ENCODE measurements at places on chromosomes 6 and 20.

GRCh38 chr6:87115402-87116135 lies 20.7 kb upstream of the CGA start:
- H3K27me3 ChIP-seq, result peaks cover 60% of the 10 kb centered on the region
- DNase-seq, result no peak
- H3K27ac ChIP-seq, result no peak overlapping the region

GRCh38 chr20:47124181-47124717 lies 229.6 kb downstream of the EYA2 start:
- H3K4me1 ChIP-seq, result peaks cover 34% of the 10 kb centered on the region
- no peak for DNase-seq
- H3K27me3 ChIP-seq, result peaks cover 4% of the 10 kb centered on the region

DNA sequence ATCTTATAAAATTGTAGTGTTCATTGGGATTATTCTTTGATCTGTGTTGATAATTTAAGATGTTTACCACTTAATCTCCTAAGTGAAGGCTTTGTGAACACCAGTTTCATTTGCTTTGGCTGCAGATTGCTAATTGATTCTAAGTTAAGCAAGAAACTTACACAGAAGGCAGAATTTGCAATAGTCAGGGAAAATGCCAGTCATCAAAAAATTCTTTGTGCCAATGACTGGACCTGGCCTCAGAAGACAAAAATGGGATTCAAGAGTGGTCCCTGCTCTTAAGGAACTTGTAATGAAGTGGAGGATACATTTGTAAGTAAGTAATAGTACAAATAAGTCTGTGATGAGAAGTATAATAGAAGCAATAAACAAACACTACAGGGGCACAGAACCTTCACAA lies 63.3 kb upstream of the EXOC2 start:
- H3K4me3 ChIP-seq, result no peak overlapping the region
- H3K27ac ChIP-seq, result no peak overlapping the region
- peaks cover 2% of the 10 kb centered on the region for H3K4me1 ChIP-seq
- H3K36me3 ChIP-seq, result no peaks in the 10 kb centered on the region
- no peaks in the 10 kb centered on the region for H3K27me3 ChIP-seq

DNA sequence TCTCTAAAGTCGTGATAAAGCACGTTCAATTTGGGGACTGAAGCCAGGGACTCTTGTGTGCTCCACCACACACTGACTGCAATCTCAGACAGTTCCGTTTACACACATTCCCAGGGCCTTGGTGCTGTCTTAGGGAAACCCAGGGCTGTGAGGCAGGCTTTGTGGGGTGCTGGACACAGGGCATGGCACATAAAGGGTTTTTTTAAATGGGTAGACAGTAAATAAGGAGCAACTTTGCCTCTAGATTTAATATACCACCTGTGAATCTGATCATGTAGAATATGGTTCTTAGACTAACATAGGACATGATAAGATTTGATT lies 2.3 kb downstream of the ENTPD6 start:
- no peak for DNase-seq
- H3K4me1 ChIP-seq, result peaks cover 50% of the 10 kb centered on the region
- H3K36me3 ChIP-seq, result peaks cover 9% of the 10 kb centered on the region
- H3K27me3 ChIP-seq, result no peaks in the 10 kb centered on the region
- H3K27ac ChIP-seq, result peak overlapping the region; percentile 2

GRCh38 chr20:5859608-5860007 lies 90.7 kb downstream of the TRMT6 start:
- DNase-seq, result no peak
- no peaks in the 10 kb centered on the region for H3K27me3 ChIP-seq
- H3K36me3 ChIP-seq, result no peaks in the 10 kb centered on the region
- no peak overlapping the region for H3K4me3 ChIP-seq
- H3K27ac ChIP-seq, result no peak overlapping the region

DNA sequence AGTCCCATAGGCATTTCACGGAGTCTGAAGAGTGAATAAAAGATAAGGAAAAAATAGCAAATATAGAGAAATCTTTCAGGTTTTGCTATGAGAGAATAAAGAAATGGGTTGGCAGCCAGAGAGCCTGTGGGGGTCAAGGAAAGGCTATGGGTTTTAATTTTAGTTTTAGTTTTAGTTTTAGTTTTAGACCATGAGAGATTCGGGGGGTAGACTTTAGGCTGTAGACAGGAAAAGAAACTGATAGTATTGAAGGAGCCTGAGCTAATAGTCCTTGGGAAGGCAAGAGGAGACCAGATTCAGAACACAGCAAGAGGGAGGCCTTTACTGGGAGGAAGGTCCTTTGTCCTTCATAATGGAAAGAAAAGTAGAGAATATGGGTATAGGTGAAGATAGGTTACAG lies 19.3 kb downstream of the DOP1A start:
- no peaks in the 10 kb centered on the region for H3K4me1 ChIP-seq
- H3K36me3 ChIP-seq, result peaks cover 9% of the 10 kb centered on the region
- no peak overlapping the region for H3K4me3 ChIP-seq
- no peak overlapping the region for H3K27ac ChIP-seq
- no peaks in the 10 kb centered on the region for H3K27me3 ChIP-seq

DNA sequence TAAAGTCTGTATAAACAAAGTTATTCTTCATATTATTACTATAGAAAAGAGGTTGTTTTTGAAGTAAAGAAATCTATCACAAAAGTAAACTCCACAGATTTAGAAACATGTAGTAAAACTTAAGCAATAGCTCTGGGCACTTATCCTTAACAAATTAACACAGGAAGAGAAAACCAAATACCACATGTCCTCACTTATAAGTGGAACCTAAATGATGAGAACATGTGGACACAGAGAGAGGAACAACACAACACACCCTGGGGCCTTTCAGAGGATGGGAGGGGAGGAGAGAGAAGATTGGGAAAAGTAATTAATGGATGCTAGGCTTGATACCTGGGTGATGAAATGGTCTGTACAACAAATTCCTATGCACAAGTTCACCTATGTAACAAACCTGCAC lies 57.2 kb downstream of the C6orf58 start:
- no peak overlapping the region for H3K4me3 ChIP-seq
- no peak overlapping the region for H3K27ac ChIP-seq
- no peaks in the 10 kb centered on the region for H3K4me1 ChIP-seq
- peaks cover 18% of the 10 kb centered on the region for H3K27me3 ChIP-seq
- no peaks in the 10 kb centered on the region for H3K36me3 ChIP-seq
- no peak for DNase-seq

DNA sequence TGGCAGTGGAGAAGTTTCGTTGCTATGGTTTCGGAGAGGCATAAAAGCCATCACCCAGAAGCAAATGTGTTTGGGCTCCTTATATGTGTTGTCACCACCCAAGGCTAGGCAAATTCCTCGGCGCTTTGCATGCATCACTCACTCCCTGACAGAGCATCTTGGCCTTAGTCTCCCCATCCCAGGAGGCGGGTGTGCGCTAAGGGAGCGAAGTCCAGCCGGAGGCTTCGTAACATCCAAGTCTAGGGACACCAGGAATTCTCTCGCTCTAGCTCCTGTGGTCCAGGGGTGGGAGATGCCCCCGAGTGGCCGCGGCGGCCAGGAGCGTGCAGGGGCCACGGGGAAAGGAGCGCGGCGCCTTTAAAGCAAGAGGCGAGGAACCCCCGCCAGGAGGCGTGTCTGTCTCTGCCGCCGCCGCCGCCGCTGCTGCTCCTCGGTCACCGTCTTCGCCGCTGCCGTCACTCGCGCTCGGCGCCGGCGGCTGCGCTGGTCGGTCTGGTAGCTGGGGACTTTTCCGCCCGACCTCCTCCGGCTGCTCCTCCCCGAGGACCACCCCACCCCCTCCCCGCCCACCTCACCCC lies at the start of gene GRIK2:
GRIK2 (plus strand) TSS at position 458 of the 578 bp plus-strand sequence.
- no peaks in the 10 kb centered on the region for H3K27me3 ChIP-seq
- peaks cover 31% of the 10 kb centered on the region for H3K4me1 ChIP-seq
- no peaks in the 10 kb centered on the region for H3K36me3 ChIP-seq
- peak within 1 kb of the TSS; percentile 77 for H3K27ac ChIP-seq
- DNase-seq, result peak; percentile 87
- H3K4me3 ChIP-seq, result peak within 1 kb of the TSS; percentile 85

DNA sequence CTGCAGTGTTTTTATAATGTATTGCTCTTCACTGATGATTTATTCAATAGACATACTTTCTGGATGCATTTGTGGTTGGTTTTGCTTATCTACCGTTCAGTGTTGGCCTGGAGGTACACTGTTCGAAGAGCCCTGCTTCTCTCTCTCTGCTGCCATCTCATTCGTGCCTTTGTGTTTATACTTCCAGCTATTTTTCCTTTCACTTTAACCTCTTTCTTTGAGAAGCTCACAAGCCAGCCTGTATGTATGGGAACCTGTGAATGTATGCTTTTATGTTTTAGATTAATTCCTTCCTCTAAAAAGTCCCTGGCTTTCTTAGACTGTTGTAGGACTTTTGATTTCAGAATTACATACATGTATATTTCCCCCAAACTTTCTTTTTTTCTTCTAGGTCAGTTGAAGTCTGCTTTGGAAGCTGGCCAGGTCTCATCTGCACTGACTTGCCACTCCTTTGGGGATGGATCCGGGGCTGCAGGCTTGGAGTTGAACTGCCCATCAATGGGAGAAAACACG lies 83.0 kb downstream of the SCAND1 start:
- H3K27ac ChIP-seq, result peak overlapping the region; percentile 89
- peak; percentile 85 for DNase-seq
- peaks cover 72% of the 10 kb centered on the region for H3K4me1 ChIP-seq
- H3K27me3 ChIP-seq, result no peaks in the 10 kb centered on the region
- H3K4me3 ChIP-seq, result peak overlapping the region; percentile 66
- H3K36me3 ChIP-seq, result no peaks in the 10 kb centered on the region

- no peak for DNase-seq
- H3K4me1 ChIP-seq, result peaks cover 14% of the 10 kb centered on the region
- H3K27ac ChIP-seq, result no peak overlapping the region
These were observed 13.4 kb downstream of the GNL1 start for GRCh38 chr6:30542915-30543314.

DNA sequence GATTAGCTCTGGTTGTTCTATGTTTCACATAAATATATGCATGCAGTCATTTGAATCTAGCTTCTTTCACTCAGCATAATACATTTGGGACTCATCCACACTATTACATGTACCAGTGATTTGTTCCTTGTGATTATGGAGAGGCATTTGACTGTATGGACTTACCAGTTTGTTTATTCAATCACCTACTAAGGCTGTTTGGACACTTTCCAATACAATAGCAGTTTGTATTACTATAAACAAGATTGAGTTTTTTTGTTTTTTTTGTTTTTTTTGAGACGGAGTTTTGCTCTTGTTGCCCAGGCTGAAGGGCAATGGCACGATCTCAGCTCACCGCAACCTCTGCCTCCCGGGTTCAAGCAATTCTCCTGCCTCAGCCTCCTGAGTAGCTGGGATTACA lies 109.8 kb upstream of the DST start:
- H3K4me1 ChIP-seq, result peaks cover 73% of the 10 kb centered on the region
- no peak for DNase-seq
- H3K27ac ChIP-seq, result no peak overlapping the region

- no peaks in the 10 kb centered on the region for H3K4me1 ChIP-seq
- no peak for DNase-seq
- H3K27ac ChIP-seq, result no peak overlapping the region
- no peaks in the 10 kb centered on the region for H3K36me3 ChIP-seq
- H3K4me3 ChIP-seq, result no peak overlapping the region
- H3K27me3 ChIP-seq, result no peaks in the 10 kb centered on the region
These were observed 1784.9 kb upstream of the DEFB115 start for GRCh38 chr20:29472606-29473005.

DNA sequence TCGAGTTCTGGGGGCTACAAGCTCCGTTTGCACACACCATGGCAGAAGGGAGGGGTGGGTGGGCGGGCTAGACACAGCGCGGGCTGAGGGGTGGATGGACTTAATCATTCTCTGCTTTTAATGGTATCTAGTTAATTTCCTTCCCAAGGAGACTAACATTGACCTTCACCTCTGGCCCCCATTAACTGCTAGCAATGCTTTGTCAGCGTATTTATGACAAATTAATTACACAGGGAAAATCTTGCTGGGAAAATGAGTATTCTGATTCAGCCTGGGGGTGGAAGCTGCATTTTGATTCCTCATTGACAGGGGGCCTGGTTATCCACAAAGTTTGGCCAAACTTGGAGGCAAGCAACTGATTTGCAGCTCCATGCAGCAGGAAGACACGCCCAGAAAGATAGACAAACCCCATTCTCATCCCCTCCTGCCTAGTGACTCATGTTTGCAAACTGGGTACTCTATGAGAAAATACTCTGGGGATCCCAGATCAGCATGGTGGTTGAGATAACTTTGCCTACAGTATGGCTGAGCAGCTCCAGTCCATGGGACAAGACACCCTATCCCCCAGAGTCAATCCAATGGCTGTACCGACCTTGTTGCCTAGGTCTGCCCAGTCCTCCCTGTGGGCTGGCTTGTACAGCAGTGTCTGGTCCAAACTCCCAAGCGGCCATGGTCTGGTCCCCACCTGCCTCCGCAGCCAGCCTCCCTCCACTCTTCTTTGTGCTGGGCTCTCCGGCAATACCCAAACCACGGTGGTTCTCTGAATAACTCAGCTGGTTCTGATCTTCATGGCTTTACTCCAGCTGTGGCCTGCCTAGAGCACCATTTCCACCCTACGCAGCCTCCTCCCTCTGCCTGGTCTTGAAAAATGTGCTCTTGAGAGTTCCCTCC lies 19.7 kb downstream of the ZBP1 start:
- H3K36me3 ChIP-seq, result no peaks in the 10 kb centered on the region
- H3K4me3 ChIP-seq, result no peak overlapping the region
- H3K27me3 ChIP-seq, result peaks cover 3% of the 10 kb centered on the region

DNA sequence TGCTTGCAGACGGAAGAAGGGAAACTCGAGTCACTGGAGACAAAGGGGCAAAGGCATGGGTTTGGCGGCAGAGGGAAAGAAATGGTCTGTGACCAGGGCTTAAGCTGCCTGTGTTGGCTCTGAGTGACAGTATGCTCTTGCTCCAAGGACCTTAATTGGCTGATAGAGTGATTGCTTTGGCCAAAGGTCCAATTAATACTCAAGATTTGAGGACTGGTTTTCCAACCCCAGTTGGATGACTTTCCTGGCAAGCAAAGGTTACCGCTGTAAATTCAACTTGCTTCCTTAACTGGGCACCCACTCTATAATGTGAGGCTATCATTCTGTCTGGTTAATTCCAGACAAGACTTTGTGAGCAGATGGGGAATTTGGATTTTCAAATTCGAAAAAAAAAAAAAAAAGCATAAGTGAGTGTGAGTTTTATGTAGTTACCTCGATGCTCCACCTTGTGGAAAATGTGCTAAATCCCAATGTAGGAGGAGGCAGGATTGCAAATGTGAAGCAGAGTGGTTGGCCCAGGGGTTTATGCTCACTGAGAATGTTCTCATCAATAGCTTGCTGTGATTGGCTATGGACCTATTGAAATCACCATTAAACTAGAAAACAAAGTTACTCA lies 150.7 kb upstream of the GMDS start:
- DNase-seq, result no peak
- H3K36me3 ChIP-seq, result peaks cover 14% of the 10 kb centered on the region
- H3K4me1 ChIP-seq, result no peaks in the 10 kb centered on the region
- H3K27me3 ChIP-seq, result no peaks in the 10 kb centered on the region
- no peak overlapping the region for H3K4me3 ChIP-seq
- no peak overlapping the region for H3K27ac ChIP-seq

GRCh38 chr20:60581606-60582115 lies 623.4 kb downstream of the CDH26 start:
- H3K36me3 ChIP-seq, result no peaks in the 10 kb centered on the region
- DNase-seq, result no peak
- H3K4me3 ChIP-seq, result no peak overlapping the region
- no peaks in the 10 kb centered on the region for H3K4me1 ChIP-seq
- H3K27me3 ChIP-seq, result no peaks in the 10 kb centered on the region

- no peaks in the 10 kb centered on the region for H3K36me3 ChIP-seq
- no peak overlapping the region for H3K27ac ChIP-seq
- H3K27me3 ChIP-seq, result no peaks in the 10 kb centered on the region
- no peak overlapping the region for H3K4me3 ChIP-seq
- no peak for DNase-seq
- peaks cover 17% of the 10 kb centered on the region for H3K4me1 ChIP-seq
These were observed 70.0 kb downstream of the CEBPB start for GRCh38 chr20:50260479-50261221.

- H3K27me3 ChIP-seq, result peaks cover 3% of the 10 kb centered on the region
- no peak overlapping the region for H3K27ac ChIP-seq
- DNase-seq, result no peak
- peaks cover 20% of the 10 kb centered on the region for H3K4me1 ChIP-seq
- no peaks in the 10 kb centered on the region for H3K36me3 ChIP-seq
These were observed 143.2 kb downstream of the SLC16A10 start for GRCh38 chr6:111230351-111231089.

All from osteocyte (in vitro differentiated cells).